Thoracic aorta endothelial cell (primary cell): ENCODE measurements at places on chromosomes 3 and 15. TPM values are rescaled to one million over a fixed set of nuclear protein-coding genes. Genes with fewer than 3 reads are reported as not detected.

The TRPM1 gene
- total RNA-seq, result 0.14 and 0.27 TPM in 2 replicates

The PIGZ gene
- total RNA-seq, result 3.4 and 3.7 TPM in 2 replicates

The HTR3E gene
- not detected in 2 replicates for total RNA-seq

The ZNF660 gene
- total RNA-seq, result 0.50 and 0.53 TPM in 2 replicates

The ZDHHC23 gene
- total RNA-seq, result 5.2 and 6.8 TPM in 2 replicates

The RTP1 gene
- 0.13 TPM in 1 of 2 replicates, not detected in the other for total RNA-seq

The CYFIP1 gene
- 111 and 125 TPM in 2 replicates for total RNA-seq

The CCR8 gene
- not detected in 2 replicates for total RNA-seq

The COLQ gene
- total RNA-seq, result 0.13 and 1.1 TPM in 2 replicates

The SPATA12 gene
- total RNA-seq, result 0.07 and 0.13 TPM in 2 replicates

The AP3S2 gene
- total RNA-seq, result 39.5 and 53.2 TPM in 2 replicates

The ATP8B4 gene
- not detected in 2 replicates for total RNA-seq

The TGM5 gene
- total RNA-seq, result not detected in 2 replicates

The CPN2 gene
- total RNA-seq, result not detected in 2 replicates

The CCK gene
- total RNA-seq, result not detected in 2 replicates

The GCSAM gene
- total RNA-seq, result not detected in 2 replicates
